ENCODE measurements at places on chromosomes 11 and 22. TPM values are rescaled to one million over a fixed set of nuclear protein-coding genes. Genes with fewer than 3 reads are reported as not detected.
A peak's percentile ranks its signal among the peaks of the same experiment; 100 is the strongest.

DNA sequence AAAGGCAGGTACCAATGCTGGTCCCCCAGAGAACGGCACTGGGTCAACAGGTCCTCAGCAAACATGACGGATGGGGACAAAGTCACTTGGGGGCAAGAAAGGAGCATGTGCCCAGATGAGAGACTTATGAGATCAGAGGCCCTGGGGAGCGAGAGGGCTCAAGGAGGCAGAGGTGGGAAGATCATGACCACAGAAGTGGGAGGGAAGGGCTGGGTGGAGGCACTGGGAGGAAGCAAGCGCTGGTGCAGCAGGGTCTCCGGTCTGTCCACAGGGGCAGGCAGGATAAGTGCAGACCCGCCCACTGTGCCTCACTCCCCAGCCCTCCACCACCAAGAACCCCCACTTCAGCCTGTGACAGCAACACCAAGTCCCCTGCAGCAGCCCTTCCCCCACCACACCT is 10.9 kb downstream of the ELFN2 start:
- DNase-seq: no peak

DNA sequence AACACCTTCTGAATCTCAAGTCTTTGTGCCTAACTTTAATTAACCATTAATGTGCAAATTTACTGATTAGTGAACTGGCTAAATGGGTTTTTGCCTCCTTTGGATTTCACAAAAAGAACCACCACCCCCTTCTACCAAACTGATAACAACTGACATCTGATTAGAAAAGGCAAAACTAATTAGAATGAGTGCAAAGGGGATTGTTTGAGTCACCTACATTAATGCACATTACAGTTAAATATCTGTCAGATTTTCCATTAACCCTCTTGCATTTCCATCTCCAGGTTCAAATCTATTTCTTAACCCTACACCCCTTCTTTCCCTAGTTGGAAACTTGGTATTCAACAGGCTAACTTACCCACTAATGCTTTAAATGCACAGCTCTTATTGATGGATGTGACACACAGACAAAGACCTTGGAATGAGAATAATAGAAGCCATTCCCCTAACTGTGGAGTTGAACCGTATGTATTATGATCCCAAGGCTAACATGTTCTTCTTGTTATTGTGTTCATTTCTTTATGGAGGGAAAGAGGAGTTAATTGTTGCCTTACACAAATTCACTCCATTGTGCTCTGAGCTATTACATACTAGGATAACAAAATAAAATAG is 161.5 kb upstream of the MTMR2 start:
- no peak for DNase-seq

NAALAD2 gene
- 0.15 TPM for total RNA-seq

DNA sequence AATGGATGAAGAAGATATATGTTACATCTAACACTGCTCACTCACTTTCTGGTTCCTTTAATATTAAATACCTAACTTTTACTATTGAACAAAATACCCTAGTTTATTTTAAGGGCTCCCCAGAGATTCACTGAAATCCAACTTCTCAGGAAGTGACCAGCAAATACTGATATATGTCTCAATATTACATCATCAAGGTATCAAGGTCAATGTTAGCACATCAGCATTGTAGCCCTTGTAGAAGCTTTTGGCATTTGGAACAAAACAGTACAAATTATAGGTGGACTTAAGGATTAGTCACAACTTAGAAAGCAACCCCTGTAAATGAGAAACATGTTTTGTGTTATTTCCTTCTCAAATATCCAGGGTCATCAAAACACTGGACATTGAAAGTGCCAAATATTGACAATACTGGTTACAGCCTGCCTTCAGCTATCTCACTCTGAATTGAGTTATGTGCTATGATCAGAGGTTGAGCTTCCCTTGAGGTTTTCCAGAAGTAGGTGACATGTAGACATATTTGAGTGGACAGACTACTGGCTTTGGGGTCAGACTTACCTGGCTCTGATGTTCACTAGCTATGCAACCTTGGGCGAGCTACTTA is 1.9 kb upstream of the ATL3 start:
- no peak for DNase-seq

TMEM138 gene
- total RNA-seq: 67.3 TPM

DNA sequence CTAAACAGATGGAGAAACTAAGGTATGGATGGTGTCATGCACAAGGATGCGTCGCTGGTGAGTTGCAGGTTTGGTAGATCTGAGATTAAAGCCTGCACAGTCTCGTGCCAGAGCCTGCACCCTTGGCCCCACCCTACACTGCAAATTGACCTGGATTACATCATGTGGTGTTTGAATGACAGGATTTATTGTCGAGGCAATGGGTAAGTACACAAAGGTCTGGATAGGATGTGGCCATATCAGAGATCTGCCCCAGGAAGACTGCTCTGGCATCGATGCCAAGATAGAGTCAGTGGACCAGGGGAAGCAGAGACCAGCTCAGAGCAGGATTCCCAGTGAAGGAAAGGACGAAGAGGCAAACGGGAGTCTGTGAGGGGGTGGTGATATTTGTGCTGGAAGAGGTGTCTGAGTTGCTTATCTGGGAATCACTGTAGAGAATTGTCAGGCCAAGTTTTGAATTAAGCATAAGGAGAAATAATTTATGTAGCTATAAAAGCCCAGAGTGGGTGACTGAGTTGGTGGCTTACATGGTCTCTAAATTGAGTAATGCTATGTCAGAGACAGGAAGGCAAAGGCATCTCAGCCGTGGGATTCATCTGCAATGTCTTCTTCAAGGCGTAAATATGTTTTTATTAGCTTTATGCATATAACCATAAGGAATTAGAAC is 499.6 kb upstream of the B3GAT1 start:
- no peak for DNase-seq

DNA sequence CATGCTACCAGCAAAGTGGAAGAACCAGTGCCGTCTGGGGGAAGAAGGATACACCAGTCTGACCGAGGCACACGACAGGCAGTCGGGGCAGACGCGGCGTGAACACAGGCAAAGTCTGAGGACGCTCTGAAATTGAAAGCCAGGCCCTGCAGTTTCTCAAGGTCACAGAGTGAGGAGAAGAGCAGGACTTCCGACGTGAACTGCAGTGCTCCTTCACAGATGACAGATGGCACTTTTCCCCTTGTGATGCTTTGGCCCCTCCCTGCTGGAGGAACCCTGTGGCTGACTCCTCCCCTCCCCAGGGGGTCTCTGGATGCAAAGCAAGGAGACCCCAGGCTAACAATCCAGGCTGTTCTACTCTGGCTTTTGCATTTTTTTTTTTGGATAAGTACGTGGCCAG is 19.6 kb upstream of the JAM3 start:
- no peak for DNase-seq

CCDC89 gene
- total RNA-seq: 3.0 TPM

MOGAT2 gene
- total RNA-seq: not detected

NCAPH2 gene
- 50.9 TPM for total RNA-seq

GRCh38 chr11:122747351-122747781 is 90.9 kb upstream of the CRTAM start:
- DNase-seq: no peak

GRCh38 chr22:40341604-40342003 is 4.7 kb upstream of the ADSL start:
- DNase-seq: no peak

GRCh38 chr22:23827351-23827995 is 11.3 kb downstream of the DERL3 start:
- DNase-seq: no peak

- DNase-seq: no peak
Observed at GRCh38 chr11:115521825-115522224, 17.6 kb upstream of the CADM1 start.

SYCE3 gene
- total RNA-seq: not detected

CNTF gene
- total RNA-seq: 0.17 TPM

- DNase-seq: peak; percentile 10
Observed at GRCh38 chr11:31237819-31238760, 131.4 kb downstream of the DCDC1 start.

NLRP6 gene
- total RNA-seq: not detected

GAL gene
- not detected for total RNA-seq

GRCh38 chr22:41621099-41621910 is at the start of gene XRCC6:
Gene XRCC6, plus strand, starts transcription at chr22:41621295. Its CDS starts 710 bp downstream, at chr22:41622005.
- DNase-seq: peak; percentile 98

DNA sequence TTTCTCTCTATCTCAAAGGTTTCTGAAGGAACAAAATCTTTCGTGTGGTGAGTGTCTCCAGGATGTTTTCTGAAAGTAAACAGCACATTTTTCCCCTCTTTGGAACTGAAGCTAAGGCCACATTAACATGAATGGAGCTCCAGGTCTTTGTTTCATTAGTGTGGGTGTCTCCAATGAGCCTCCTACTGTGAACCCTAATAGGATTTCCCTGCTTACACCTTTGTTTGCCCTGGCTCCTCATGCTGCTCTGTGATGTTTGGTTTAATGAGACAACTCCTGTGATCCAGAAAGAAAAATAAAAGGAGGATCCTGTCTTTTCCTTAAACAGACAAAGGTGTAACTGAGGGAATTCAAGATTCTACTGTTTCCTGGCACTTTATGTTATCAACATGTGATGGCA is 76.9 kb upstream of the SLC6A5 start:
- DNase-seq: no peak

DNA sequence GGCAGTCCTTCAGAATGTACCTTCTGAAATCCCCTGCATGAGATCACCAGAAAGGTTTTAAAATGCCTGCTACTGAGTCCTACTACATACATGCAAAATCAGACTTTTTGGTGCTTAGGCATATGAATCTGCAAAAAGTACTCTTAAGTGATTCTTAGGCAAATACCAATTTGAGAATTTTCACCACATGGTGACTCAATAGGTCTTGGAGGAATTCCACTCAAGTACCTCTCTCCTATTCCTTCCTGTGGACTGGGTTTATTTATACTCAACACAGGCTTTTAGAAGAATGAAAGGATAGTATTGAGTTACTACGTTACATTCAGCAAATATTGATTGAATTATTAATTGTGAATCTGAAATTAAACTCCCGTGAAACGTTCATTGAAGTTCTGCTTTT is 223.9 kb downstream of the CNTN5 start:
- DNase-seq: peak; percentile 70

GRCh38 chr11:69251639-69252489 is 42.1 kb upstream of the MYEOV start:
- DNase-seq: no peak

DNA sequence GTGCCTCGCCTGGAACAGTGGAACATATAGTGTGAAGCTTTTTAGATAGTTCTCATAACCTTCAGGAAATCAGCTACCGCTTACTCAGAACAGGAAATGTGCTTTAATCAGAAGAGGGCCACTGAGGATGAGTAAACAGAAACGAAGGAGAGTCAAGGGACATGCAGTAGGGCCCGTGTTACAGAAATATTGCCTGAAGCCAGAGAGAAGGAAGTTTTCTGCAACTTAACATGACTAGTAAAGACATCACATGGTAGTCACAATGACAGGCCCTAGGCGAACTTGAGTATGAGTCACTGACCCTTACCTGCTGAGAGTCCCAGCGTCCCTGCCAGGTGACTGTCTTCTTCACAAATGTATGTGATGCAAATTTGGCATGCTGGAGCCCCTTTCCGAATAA is 39.4 kb downstream of the CARD18 start:
- DNase-seq: peak; percentile 39

ARHGAP8 gene
- not detected for total RNA-seq

GTSE1 gene
- 19.8 TPM for total RNA-seq

DNA sequence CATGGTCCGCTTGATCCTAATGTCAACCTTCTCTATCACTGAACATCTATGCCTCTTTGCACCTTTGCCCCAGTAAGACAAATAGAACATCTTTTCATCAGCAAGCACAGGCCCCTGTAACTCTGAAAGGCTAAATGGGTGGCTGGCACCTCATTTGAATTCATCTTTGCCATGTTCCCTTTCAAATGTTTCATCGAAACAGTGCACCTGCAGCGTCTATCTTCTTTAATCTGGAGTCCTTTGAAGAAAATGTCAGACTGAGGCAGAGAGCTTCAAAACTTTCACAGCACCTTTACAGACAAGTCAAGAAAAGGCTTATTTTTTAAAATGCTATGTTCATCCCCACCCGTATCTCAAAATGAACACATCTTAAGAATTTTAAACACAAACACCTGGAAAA is 3.4 kb downstream of the MPPED2 start:
- DNase-seq: no peak

GRCh38 chr11:75582895-75583717 is 21.1 kb downstream of the SERPINH1 start:
- DNase-seq: peak; percentile 60

GRCh38 chr11:1300121-1300520 is 9.3 kb downstream of the TOLLIP start:
- DNase-seq: no peak

- DNase-seq: no peak
Observed at GRCh38 chr11:3089236-3090061, 32.2 kb upstream of the CARS1 start.

DNA sequence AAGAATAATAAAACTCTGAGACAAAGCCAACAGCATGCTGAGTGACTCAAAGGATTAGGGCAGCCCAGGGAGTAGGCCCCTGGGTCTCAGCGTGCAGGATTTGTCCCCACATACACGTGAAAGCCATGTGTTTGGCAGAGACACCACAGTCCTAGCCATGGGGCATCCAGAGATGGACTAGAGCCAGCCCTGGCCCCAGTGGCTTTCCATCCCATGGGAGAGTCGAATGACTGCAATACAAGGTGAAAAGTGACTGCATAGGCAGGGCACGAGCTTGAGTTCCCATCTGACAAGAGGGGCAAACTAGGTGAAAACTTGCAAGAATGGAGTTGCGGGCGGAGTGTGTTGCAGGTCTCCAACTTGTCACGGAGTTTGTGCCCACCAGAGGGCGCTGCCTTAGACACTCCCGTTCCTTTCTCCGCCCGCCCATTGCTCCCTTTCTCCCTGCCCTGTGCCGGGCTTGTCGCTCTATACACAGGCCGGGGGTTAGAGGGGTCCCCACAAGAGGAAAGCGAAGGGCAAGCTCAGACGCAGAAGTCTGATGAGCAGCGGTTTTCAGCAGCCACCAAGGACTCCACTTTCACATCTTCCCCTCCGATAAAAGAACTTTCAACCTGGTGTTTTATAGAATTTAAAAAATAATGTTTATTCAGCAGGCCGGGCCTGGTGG is 24.2 kb downstream of the TSKU start:
- DNase-seq: peak; percentile 84

DNA sequence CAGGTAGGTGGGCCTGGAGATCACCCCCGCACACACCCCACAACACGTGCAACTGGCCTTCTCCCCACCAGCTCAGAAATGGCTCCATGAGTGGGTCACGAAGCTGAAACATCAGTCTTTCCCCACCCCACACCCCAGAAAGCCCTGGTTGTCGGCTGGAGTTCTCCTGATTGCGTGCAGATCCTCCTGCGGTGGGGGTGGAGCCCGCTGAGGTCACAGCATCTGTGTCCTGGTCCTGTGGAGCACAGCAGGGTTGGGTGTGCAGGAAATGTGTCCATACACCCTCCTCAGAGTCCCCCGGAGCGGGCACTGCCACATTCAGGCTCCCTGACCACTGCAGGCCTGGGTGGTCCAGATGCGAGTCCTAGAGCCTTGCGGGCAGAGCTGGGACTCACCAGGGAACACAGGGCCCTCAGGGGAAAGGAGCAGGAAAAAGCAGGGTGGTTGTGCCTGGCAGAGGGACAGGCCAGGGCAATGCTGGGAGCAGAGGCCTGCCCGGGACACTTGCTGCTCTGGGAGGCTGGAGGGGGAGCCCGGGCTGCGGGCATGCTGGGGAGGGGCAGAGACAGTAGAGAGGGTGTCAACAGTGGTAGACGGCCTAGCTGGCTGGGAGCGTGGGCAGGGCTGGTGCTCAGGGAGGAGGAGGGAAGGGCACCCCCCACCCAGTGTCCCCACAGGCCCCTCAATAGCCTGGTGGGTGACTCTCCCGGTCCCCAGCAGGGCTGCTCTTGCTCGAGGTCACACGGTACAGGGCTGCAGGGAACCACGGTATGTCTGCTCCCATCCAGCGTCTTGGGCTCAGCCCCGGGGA is 42.4 kb upstream of the PPARA start:
- no peak for DNase-seq

PKDREJ gene
- total RNA-seq: not detected

GRCh38 chr11:65102142-65103095 is 6.4 kb downstream of the VPS51 start:
- peak; percentile 55 for DNase-seq

Measured in M059J (cell line).